Left ventricle myocardium superior (tissue), 1 donor: ENCODE measurements at places on chromosomes 2 and 18.

DNA sequence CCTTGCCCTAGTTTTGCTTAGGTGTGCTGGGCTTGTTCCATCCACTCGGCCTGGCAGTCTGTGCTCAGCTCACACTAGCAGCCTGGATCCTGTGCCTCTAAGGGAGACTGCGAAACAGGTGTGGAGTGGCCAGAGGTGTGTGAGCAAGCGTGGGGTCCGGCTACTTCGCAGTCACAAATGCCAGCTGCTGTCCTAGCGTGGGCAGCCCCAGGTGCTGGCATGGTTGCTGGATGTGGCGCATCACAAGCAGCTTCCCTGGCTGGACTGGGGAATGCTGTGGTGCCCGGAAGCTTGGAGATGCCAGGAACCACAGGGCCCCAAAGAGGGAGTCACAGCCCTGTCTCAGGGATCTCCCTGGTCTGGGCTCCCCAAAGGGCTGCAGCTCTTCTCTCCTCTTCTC, 119.0 kb upstream of the TMEFF2 start:
- no peak for DNase-seq

- peak; percentile 35 for DNase-seq
These were observed 308.4 kb downstream of the XIRP2 start for GRCh38 chr2:167196461-167197252.

DNA sequence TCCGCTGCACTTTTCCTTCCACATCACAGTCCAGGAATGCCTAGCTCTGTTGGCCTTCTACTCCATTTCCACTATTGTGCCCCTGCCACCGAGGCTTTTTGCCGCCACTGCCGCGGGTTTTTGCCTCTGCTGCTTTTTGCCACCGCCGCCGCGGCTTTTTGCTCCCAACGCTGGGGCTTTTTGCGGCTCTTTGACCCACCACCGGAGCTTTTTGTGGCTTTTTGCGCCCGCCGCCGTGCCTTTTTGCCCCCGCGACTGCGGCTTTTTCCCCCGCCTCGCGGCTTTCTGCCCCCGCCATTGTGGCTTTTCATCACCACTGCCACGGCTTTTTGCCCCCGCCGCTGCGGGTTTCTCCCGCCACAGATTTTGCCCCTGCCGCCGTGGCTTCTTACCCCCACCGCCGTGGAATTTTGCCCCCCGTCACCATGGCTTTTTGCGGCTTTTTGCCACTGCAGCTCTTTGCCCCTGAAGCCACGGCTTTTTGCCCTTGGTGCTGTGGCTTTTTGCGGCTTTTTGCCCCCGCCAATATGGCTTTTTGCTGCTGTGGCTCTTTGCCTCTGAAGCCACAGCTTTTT, 2798.7 kb upstream of the TEKT4 start:
- peak; percentile 10 for DNase-seq

- no peak for DNase-seq
These were observed 85.4 kb upstream of the EML6 start for GRCh38 chr2:54638103-54638502.

- no peak for DNase-seq
These were observed 142.7 kb upstream of the CREB1 start for GRCh38 chr2:207387001-207387571.

- DNase-seq = no peak
These were observed 371.5 kb downstream of the NUP35 start for GRCh38 chr2:183495589-183496267.

GRCh38 chr2:189177251-189177840, 2.2 kb downstream of the COL5A2 start:
- no peak for DNase-seq

- no peak for DNase-seq
These were observed 5.8 kb downstream of the HDLBP start for GRCh38 chr2:241309684-241310117.

- DNase-seq = no peak
These were observed 247.3 kb downstream of the PTGR3 start for GRCh38 chr18:74961596-74961995.

DNA sequence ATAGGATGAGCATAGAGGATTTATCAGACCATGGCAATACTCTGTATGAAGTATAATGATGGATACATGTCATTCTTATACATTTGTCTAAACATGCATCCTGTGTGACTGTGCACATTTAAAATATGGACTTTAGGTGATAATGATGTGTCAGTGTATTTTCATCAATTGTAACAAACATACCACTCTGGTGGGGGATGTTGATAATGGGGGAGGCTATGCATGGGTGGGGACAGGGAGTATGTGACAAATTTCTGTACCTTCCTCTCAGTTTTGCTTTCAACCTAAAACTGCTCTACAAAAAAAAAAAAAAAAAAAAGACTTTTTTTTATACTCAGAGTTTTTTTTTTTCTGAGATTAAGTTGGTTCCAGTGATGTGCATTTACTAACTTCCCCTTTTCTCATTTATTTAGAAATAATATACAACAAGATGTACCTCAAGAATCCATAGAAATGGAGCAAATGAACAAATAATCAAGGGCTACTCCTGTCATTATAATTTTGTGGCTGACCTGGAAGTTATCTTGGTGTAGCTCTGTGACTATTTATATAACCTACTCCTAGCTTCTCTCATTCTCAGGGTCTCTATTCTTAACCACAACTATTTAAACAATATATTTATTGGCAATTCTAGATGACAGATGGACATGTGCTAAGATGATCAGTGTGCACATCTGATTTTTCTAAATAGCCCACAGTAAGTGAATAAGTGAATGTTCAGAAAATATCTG, 108.9 kb upstream of the ITGA4 start:
- no peak for DNase-seq

DNA sequence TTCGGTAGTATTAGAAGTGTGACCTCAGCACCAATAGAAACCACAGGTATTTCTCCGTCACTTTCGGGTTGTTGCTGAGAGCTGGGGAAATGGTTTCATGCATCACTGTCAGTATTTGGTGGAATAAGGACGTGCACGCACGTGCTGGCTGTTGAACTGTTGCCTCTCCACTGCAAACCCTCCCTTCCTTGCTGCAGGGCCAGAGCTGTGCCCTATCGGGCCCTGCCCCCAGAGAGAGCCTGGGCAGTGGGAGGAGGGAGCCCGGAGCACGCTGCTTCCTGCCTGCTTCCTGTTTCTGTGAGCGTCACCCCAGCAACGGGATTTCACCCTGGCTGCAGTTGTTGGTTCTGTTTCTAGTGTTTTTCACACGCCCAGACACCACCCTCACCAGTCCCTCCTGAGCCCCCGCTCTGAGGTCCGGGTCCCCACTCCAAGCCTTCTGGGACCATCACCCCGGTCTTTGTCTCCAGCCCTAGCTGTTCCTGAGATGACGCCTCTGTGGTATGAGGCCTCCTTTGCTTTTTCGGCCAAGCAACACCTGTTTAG, 47.4 kb downstream of the LRRFIP1 start:
- peak; percentile 87 for DNase-seq

GRCh38 chr2:178827739-178828485, 20.7 kb upstream of the TTN start:
- DNase-seq = no peak

GRCh38 chr2:229652796-229653195, 61.6 kb downstream of the DNER start:
- DNase-seq = no peak

GRCh38 chr2:142596334-142597088, 281.0 kb upstream of the KYNU start:
- no peak for DNase-seq

DNA sequence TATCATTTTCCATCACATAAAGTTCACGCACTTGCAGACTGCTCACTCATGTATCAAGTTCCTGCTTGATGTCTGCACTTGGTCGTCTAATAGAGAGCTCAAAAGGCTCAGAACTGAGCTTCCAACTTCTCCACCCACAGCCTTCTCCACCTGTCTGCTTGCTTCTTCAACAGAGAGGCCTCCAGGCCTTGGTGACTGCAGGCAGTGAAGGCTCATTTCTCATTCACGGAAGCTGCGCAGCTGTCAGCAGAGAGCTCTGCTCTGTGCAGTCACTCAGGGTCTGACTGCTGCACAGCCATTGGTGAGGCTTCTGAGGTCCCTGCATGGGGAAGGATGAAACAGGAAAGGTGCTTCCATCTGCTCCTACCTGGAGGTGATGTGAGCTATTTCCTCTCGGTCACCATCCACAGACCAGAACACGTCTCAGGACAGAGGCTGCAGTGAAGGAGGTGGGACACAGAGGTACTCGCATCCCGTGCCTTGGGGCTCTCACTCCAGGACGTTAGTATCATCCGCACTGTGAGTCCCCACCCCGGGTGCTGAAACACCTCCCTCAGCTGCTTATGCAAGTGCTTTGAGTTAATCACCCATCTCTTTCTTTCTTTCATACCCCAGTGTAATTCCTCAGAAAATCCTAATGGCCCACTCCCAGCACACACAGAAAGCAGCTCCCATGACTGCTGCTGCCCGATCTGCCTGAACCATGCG, 126.2 kb downstream of the TMEM18 start:
- no peak for DNase-seq

- no peak for DNase-seq
These were observed 42.0 kb upstream of the NFE2L2 start for GRCh38 chr2:177306550-177306949.

GRCh38 chr2:152385650-152386049, 50.7 kb downstream of the FMNL2 start:
- no peak for DNase-seq

- DNase-seq = no peak
These were observed 778.5 kb downstream of the BCL11A start for GRCh38 chr2:59774821-59775433.

DNA sequence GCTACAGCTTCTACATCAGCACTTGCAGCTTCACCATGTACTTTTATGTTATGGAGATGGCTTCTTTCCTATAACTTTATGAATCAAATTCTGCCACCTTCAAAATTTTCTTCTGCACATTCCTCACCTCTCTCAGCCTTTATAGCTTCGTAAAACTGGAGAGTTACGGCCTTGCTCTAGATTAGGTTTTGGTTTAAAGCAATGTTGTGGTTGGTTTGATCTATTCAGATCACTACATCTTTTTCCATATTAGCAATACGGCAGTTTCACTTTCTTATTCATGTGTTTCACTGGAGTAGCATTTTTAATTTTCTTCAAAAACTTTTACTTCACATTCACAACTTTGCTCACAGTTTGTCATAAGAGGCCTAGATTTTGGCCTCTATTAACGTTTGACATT, 242.9 kb upstream of the GYPC start:
- DNase-seq = no peak

- no peak for DNase-seq
These were observed 84.5 kb upstream of the TLK1 start for GRCh38 chr2:171244970-171245782.

- no peak for DNase-seq
These were observed 201.3 kb upstream of the NT5C1B start for GRCh38 chr2:18790509-18791171.

GRCh38 chr2:135913727-135914365, 37.6 kb upstream of the MCM6 start:
- no peak for DNase-seq

DNA sequence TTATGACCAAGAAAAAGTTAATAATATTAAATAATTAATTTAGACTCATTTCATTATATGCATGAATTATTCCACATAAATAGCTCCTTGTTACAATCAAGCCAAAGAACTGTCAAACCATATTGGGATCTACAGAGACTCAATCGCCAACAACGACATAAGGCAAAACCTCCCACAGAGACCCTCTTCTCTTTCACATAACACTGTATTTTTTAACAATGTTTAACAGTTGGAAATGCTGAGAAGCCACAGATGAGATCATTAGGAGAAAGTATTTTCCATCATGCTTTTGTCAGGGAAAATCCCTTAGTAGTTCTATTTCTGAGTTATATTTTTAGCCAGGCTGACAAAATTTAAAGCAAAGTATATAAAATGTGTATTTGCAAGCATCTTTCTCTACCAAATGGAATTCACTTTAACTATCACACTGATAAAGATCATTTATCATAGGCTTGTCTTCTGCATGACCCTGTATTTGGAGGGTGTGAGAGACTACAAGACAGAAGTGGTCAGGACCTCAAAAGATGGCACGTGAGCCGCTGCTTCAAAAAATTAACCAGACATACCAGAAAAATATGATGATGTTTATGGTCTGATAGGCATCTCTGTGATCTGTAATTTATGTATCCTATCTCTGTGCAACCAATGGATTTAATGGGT, 383.8 kb downstream of the NRXN1 start:
- DNase-seq = no peak
